MV-4-11 (cell line): ENCODE measurements at places on chromosomes 2 and 18.

- no peak for DNase-seq
Observed at GRCh38 chr2:7180638-7181370, 263.6 kb downstream of the RNF144A start.

DNA sequence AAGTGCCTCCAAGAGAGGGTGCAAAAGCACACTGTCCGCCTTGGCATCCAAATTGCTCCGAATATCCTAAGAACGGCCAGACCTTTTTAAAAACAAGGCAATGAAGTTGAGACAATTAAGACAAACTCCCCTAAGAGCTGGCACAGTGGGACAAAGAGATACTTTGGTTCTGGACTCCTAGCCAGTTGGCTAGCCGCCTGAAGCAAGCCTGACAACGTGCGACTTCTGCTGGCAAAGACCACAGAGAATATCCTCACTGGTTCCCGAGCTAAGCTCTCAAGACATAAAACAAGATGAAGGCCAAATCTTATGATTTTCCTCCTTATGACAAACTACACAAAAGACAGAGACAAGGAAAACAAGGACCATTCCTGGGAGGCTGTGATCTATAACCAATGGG is 32.7 kb downstream of the CHRNA1 start:
- no peak for DNase-seq

DNA sequence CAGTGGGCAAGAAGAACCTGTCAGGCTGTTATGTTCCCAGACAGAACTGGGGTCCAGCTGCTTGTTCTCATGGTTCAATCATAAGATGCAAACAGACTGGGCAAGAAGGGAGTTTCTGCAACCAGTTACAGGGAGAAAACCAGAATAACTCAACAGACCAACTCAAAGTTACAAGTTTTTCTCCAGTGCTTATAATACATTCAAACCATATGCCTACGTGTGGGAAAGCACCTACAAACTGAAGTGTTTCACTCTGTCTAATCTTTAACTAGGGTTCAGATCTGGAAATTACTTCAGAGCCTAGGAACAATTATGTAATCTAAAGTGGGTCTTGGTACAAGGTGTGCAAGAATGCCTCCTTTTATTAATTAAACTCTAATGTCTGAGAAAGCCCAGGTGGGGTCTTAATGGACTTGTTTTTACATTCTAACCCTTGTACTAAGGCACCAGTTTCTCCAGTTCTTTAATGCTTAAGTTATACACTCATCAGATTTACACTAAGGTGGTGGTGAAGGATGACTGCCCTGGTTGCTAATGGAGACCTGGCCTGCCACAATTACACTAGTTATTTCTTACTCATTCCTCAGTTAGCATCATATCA is 951.9 kb downstream of the TSN start:
- DNase-seq, result no peak

DNA sequence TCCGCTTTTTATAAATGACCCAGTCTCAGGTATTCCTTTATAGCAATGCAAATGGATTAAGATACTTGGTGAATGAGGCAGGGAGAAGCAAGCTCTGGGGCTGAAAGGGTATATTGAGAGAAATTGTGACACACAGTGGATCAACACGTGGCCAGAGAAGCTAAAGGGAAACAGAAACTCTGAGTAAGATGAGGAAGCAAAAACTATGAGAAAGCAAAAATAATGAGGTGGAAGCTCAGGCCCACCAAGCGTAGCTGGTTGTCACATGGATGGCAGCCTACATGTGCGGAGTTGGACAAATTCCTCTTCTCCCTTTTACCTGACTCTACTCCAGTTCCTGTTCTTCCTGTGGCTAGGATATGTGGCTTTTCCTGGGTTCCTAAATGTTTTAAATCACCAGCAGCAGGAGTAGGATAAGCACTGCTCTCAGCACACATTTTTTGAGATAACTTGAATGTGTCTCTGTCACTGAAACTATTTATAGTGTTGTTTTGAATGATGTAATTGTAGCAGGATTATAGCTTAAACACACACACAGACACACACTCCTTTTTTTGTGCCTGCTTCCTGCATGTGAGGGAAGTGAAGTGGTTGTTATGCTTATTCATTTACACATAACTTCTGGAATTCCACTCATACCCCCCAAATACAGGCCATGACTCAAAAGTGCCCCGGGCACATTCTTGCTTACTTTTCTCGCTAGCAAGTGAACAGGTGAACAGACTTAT is 30.1 kb upstream of the EPC2 start:
- DNase-seq, result peak; percentile 91

GRCh38 chr2:239777219-239777618 is 247.9 kb downstream of the NDUFA10 start:
- DNase-seq, result no peak

GRCh38 chr2:136378712-136379595 is 261.0 kb upstream of the CXCR4 start:
- peak; percentile 65 for DNase-seq

DNA sequence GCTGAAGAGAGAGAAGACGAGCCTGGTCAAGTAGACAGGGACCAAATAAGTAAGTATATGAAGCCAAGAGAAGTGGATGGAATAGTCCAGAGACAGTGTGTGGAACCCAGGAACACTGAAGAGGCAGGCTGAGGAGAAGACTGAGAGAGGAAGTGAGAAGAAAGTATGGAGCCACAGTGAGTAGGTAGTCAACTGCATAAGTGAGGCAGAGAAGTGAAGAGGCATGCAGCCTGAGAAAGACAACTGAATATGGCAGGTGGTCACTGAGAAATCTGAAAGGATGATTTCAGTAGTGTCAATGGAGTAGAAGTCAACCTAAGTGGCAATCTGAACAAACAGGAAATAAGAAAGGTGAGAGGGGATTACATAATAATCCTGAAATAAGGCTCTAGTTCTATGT is 55.4 kb downstream of the CWC22 start:
- DNase-seq, result peak; percentile 9
